ENCODE measurements at places on chromosomes 4 and X.

DNA sequence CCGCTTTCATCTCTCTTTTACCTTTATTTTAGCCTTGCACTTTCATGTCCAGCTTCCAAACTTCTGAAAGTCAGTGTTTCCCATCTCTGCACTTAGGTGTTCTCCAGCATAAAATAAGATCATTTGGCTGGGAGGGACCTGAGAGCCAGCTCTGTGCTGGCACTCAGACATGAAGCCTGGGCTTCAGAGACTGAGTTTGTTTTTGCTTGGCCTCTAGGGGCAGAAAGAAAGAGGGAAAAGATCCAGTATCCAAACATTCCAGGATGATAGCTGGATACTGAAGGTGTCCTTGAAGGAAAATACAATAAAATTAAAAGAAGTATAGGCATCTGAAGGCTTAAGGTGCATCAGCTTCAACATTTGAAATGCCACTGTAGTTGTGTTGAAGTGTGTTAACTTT, 202.4 kb upstream of the ZIC3 start:
- no peak for DNase-seq

GRCh38 chr4:29220761-29221160, 1499.4 kb upstream of the PCDH7 start:
- no peak for DNase-seq

DNA sequence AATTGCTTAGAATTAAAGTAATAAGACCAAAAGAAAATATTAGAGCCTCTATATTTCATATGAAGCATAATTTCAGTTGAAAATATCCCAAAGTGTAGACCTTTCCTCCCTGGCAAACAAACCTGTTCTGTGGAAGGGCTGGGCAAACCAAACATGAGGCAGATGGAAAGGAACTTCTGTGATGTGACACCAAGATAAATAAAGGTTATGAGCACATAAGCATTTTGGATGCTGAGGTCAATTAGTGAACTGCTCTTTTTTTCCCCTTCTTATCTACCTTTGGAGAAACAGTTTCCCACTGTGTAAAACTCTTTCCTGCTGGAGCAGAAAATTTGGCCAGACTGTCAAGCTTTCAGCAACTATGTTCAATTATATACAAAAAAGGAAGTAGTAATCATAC, 109.6 kb upstream of the STIM2 start:
- no peak for DNase-seq

DNA sequence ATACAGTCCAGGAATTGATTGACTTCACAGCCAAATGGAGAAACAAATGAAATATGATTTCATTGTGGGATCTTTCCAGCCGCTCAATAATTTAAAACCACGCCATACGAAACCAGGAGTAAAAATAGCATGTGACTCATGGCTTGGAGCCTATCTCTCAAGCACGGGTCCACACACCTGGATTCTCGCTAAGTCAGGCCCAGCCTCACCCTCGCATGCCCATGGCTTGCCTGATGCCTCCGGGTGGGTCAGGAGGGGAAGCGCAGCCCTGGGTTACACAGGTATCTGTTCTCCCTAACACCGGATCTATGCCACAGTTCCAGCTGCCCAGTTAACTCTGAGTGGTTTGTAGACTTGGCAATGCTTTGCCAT, 5.6 kb upstream of the ABLIM2 start:
- DNase-seq = no peak

GRCh38 chrX:37060999-37061398, 52.8 kb downstream of the FAM47C start:
- peak; percentile 52 for DNase-seq

- no peak for DNase-seq
These were observed 106.8 kb upstream of the MAGEA10 start for GRCh38 chrX:152245213-152245612.

DNA sequence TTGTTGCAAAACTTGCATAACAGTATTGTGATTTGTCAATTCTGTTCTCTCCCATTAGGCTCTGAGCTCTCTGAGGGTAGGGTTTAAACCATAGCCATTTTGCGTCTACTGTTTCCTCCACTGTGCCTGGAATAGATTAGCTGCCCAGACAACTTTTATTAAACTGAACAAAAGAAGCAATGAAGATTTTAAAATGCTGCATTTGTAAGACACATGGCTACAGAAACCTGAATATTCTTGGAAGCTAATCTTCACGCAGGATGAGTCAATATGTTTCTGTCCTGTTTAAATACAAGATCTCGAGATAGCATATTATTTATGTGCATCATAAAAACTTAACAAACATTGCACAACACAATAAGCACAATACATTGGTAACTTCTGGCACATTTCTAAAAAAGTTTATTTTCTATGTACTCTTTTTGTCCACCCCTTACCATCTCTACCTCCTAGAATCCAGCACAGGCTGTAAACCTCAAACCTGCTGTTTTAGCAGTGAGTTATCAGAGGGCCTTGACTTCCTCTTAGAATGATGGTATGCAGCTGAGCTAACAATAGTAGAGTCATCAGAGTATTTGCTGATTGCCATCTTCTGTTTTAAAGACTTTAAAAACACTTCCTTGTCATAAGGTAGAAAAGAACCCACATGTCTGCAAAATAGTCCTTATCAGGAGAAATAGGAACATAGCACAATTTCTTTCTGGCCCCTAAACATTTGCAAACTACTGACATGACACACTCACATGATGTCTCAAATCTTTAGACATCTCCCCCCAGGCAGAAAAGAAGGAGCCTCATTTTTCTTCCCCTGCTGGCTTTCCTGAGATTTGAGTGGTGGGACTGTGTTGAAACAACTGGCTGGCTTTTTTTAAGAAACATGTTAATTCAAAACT, 10.6 kb upstream of the CCNG2 start:
- DNase-seq = peak; percentile 82

GRCh38 chr4:38279650-38280322, 319.6 kb downstream of the PTTG2 start:
- DNase-seq = no peak

- DNase-seq = no peak
These were observed 11.1 kb downstream of the TXLNG start for GRCh38 chrX:16797358-16797757.

- DNase-seq = no peak
These were observed 444.6 kb downstream of the IL15 start for GRCh38 chr4:142081025-142081424.

DNA sequence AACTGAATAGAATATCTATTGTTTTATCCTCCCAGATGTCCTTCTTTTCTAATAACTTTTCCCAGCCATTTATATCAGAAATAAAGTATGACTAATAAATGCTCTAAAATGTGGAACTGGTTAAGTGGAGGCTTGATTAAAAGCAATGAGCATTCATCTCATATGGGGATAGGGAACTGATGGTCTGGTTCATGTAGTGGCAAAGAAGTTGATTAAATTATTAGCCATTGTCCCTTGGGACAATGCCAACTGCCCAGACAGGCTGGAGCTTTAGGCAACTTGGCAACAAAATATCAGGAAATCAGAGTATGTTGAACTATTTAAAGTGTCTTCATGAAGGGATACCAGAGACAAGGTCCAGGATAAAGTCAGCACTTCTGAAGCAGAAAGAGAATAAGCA, 24.2 kb downstream of the TRO start:
- DNase-seq = no peak

- no peak for DNase-seq
These were observed 6.0 kb downstream of the NDST4 start for GRCh38 chr4:115107411-115107810.

DNA sequence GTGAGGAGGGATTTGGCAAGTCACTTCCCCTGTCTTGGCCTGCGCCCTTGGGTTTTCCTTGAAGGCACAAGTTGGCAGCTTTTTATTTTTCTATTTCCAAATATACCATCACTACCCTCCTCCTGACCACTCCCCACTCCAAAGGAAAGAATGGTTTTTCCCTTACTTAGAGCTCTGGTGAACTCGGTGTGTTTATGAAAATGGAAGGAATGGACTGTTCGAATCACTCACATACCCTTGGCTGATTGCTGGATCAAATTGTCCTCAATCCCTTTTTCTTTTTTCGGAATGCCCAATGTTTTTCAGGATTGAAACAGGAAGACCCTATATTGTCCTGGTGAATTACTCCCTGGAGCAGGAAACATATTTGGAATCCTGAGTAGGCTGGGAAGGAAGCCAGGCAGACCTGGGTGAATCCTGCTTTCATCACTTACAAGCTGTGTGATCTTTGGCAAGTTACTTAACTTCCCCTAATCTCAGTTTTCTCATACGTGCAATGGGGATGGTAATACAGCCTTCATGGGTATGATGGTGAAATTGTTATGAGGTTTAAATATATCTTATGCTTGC, 70.7 kb downstream of the RTL5 start:
- no peak for DNase-seq

- no peak for DNase-seq
These were observed 52.6 kb downstream of the CHM start for GRCh38 chrX:85994797-85995196.

GRCh38 chrX:1398431-1399340, 6.8 kb upstream of the SLC25A6 start:
- DNase-seq = no peak

- peak; percentile 86 for DNase-seq
These were observed 11.4 kb upstream of the TAPT1 start for GRCh38 chr4:16237715-16238114.

GRCh38 chr4:140790765-140791164, 34.6 kb upstream of the TBC1D9 start:
- peak; percentile 47 for DNase-seq

DNA sequence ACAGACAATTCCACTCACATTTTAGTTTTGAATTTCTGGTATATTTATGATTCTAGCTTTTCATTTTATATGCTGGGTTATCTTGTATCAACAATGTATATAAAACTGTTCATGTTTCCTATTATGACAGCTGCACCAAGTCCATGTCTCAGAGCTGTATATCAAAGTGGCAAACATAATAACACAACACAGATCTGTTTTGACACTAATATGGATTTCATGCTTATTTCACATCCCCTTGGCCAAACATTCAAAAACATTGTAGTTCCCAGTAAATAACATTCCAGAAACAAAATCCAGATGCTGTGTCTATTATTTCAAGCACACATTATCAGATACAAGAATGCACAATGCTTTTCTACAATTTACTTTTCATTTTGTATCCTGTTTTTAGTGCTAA, 380.6 kb upstream of the MAGEB2 start:
- DNase-seq = no peak

DNA sequence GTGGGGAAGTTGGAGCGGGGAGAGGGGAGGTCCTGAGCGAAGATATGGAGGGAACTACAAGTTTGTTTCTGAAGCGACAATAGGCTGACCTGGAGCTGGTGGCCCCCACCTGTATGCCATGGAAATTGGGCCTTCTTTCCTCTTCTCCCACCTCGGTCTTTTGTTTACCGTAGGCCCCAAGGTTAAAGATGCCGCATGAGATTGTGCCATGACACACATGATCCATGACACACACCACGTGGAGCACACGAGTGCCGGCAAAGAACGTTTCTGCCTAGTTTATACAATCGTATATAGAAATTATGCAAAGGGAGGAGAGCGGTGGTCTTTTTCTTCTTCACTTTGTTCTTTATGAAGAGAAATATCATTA, 408 bp downstream of the TMEM33 start:
- DNase-seq = peak; percentile 70

GRCh38 chr4:153205757-153206156, 1.5 kb downstream of the TRIM2 start:
- DNase-seq = no peak

- peak; percentile 2 for DNase-seq
These were observed 171.2 kb upstream of the NWD2 start for GRCh38 chr4:37073226-37073840.

DNA sequence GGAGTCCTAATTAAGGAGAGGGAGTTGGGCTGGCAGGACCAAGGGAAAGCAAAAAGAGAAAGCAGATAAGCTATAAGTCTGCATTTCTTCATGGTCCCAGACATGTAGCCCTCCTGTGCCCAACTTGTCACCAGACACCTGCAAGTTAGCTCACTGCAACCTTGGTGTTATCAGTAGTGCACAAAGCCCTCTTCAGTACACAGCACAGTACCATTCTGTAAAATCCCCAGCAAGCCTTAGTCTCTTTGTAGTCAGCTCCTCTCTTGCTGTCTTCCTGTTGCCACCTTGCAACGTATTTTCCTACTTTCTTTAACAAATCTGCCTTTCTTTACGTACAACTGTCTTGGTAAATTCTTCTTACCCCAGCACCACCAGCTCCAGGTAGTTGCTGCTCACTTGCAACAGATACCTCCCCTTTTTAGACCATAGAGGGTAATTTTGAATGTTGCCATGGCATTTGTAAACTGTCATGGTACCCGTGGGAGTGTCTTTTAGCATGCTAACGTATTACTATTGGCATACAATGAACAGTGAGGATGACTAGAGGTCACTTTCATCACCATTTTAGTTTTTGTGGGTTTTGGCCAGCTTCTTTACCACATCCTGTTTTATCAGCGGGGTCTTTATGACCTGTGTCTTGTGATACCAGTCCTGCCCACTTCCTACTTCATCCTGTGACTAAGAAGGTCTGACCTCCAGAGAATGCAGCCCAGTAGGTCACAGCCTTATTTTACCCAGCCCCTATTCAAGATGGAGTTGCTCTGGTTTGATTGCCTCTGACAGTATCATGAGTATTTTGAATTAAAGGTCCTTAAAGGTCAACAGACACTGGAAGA, 28.3 kb upstream of the AP1S2 start:
- peak; percentile 84 for DNase-seq

DNA sequence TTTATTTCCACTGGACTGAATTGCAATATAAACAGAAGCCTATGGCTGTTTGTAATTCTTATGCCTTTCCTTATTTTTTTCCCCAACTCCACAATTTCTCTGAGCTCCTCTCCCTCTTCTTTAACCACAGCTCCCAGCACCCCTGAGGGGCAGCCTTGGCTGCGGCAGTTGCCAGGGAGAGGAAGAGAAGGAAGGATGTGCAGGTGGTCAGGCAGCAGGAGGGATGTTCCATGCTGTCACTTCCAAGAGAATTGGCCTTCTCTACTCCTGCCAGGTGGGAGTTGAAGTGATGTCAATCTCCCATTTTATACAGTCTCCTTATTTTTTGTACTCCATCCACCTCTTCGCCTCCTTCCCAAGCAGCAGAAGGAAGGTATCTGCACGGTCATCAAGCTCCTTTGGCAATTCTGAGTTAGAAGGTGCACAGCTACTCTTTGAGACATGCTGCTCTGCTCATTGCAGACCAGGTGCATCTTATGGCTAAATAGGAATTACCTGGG, 343.3 kb upstream of the RPS6KA3 start:
- no peak for DNase-seq

DNA sequence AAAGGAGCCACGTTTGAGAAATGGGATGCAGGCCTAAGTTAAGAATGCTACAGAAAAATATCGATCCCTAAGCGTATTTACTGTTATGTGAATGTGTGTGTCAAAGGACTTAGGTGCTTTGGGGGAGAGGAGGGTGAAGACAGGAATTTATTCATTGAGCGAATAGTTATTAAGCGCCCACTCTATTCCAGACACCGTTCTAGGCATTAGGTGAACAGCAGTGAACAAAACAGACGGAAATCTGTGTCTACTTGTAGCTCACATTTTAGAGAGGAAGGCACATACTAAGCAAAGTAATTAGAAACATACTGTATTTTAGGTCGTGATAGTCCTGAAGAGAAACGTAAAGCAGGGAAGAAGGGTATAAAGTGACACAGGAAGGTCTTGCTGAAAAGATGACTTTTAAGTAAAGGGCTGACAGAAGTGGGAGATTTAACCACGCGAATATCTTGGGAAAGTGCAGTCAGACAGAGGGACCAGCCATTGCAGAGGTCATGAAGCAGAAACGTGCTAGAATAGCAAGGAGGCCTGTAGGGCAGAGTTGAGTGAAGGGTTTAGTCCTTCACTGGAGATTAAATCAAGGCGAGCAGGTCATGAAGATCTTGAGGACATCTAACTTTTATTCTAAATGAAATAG, 541 bp downstream of the AIMP1 start:
- peak; percentile 29 for DNase-seq
